Right ventricle myocardium superior (tissue), 1 donor: ENCODE measurements at places on chromosomes 5 and 9. TPM values are rescaled to one million over a fixed set of nuclear protein-coding genes. Genes with fewer than 3 reads are reported as not detected.

ZNF346 gene
- total RNA-seq = 5.7 TPM

SPOCK1 gene
- 19.6 TPM for total RNA-seq

INSL4 gene
- total RNA-seq = not detected

LPAR1 gene
- total RNA-seq = 12.7 TPM

FRMD3 gene
- 93.2 TPM for total RNA-seq
